Activated T-cell treated with anti-CD3 and anti-CD28 coated beads, Interleukin-2, amount 50 U/mL, for 48 hours (primary cell): ENCODE measurements at places on chromosomes 2 and 18.

DNA sequence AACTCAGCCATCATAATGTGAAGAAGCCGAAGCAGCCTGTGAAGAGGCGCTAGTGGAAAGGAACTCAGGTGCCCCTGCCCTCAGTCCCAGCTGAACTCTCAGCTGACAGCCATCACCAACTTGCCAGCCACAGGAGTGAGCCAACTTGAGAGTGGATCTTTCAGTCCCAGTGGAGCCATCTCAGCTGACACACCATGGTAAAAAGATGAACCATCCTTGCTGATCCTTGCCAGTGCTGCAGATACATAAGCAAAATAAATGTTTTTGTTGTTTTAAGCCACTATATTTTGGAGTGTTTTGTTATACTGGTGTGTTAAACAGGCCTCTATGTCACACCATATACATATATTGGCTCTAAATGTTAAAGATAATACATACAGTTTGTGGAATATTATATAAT is 195.8 kb upstream of the SPRED2 start:
- no peak for DNase-seq

- DNase-seq: no peak
Measured at GRCh38 chr2:137862651-137863050, 101.6 kb upstream of the HNMT start.

DNA sequence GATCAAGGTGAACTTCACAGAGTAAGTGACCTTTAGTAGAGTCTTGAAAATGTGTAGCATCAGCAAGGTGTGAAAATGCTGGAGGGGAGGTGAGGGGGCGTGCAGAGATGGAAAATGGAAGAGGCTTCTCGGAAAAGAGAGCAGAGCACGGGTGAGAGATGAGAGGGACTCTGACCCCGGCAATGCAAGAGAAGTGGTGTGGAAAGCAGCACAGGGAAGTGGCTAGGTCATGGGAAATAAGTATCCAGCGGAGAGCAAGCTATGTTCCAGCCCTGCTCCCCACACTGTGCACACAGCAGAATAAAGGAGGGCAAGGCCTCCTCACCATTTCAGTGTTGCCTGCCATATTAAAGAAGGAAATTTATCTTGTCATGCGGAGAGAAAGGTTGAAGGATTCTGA is 241.7 kb upstream of the DOK6 start:
- DNase-seq: no peak

DNA sequence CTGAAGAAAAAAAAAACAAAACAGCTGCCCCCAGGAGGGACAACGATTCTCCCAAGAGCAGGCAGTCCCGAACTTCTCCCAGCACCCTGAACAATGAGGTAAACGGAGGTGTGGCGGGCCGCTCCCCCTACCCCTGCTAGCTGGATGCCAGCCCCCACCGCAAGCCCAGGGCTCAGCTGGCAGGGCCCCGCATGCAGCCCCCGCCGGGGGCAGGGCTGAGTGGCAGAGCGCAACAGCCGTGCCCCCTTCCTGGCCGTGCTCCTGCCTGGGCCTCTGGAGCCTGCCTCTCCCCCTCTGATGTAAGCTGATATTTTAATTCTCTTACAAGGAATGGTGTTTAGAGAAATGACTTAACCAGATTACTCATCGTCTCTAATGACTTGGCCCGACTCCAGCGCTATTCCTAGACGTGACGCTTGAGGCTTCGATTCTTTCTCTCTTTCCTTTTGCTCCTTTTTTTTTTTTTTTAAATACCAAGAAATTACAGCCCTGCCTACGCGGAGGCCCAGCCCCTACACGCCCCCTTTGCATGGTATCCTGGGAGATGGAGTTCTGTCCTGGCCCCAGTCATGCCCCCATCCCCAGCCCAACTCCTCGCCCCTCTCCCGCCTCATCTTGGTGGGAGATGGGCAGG is 4.6 kb upstream of the ARID5A start:
- DNase-seq: peak; percentile 88

- no peak for DNase-seq
Measured at GRCh38 chr18:43526426-43527145, 249.3 kb upstream of the SYT4 start.

GRCh38 chr2:16287831-16288230 is 347.5 kb downstream of the MYCN start:
- DNase-seq: no peak

DNA sequence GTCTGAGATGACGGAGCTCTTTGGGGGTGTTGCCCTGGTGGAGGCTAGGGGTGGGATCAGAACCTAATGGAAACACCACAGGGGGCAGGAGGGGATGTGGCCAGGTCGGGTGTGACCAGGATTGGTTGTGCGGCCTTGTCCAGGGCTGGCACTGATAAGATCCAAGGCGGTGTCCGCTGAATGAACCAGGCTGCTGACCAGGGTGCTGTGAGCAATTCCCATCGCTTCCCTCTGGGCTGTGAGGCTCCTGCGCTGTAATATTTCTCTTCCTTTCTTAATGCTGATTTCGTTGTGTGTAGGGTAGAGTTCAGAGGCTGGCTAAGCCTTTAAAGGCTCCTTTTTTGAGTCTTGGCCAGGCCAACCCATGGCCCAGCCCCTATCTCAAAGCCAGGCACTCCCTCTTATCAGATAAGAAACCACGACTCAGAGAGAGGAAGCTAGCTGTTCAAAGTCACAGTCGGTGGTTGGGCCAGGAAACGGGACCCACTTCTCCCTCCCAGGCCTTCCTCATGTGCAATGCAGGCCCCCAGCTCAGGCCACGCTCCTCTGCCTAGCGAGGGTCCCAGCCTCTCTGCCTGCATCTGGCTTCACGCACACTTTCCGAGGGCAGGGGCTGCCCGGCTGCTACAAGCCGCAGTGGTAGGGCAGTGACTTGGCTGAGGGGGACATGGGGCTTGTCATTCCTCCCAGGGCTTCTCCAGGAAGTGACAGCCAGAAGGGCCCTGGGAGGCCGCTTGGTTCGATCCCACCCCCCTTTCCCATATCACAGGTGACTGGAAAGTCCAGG is 26.0 kb upstream of the FOSL2 start:
- peak; percentile 72 for DNase-seq

DNA sequence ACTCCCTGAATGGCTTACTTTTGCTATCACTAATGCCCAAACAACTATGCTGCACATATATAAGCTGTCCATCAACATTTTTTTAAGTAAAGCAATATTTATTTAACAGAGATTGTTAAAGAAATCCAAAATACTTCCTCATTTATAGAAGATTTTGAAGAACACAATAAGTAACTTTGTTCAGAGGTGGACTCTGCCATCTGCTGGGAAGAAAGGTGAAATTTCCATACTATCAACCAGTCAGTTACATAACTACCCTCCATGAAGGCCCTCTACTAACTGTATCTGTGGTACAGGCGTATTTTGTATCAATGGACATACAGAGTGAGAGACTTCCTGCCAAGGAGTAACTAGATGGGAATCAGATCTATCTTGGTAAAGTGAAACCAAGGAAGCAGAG is 106.0 kb downstream of the DTNB start:
- DNase-seq: no peak
